Dermis blood vessel endothelial cell (primary cell): ENCODE measurements at places on chromosomes 12 and 14. TPM values are rescaled to one million over a fixed set of nuclear protein-coding genes. Genes with fewer than 3 reads are reported as not detected.

The WSCD2 gene
- not detected in 2 replicates for total RNA-seq

DNA sequence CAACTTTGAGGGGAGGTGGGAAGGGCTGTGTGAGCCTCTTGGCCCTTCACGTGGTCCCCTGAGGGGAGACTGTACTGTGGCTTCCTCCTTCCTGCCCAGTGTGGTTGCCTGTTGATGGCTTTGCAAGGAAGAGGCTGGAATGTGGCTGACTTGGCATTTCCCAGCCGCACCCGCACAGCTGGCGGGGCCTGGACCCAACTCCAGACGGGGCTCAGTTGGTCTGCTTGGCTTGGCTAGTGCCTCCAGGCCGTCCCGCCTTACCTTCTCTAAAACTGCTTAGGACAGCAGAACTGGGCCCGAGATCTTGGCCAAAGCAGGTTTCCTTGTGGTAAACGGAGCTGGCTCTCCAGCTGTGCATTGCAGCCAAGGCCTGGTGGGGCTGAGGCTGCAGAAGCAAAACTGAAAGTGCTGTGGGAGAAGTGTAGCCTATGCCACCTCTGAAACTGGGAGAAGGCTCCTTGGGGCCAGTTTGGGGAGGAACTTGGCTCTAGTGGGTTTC, 139.5 kb downstream of the SMOC1 start:
- no peak for DNase-seq

DNA sequence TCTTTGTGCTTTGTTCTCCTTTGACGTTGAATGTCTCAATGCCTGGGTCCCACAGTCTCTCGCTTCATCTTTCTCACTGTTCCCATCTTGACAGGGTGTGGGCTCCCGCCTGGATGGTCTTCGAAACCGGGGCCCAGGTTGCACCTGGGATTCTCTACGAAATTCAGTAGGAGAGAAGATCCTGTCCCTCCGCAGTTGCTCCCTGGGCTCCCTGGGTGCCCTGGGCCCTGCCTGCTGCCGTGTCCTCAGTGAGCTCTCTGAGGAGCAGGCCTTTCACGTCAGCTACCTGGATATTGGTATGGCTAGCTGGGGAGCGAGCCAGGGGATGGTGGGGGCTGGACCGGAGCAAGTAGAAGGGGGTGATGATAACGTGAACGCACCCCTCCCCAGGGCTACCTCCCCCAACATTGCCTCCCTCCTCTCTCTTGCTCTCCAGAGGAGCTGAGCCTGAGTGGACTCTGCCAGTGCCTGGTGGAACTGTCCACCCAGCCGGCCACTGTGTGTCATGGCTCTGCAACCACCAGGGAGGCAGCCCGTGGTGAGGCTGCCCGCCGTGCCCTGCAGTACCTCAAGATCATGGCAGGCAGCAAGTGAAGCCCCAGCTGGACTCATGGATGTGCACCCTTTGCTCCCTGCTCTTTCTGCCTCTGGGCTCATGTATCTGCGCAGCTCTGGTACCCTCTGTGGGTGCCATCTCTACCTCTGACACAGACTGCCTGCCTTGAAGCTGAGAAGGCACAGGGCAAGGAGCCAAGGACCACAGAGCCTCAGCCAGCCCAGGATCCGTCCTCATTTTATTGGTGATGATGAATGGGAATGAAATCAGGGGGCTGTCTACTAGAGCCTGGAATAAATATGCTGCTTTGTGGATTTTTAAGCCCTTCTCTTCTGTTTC, 1.5 kb downstream of the NPFF start:
- no peak for DNase-seq

- DNase-seq: no peak
Observed at GRCh38 chr12:130308393-130308792, 29.3 kb upstream of the PIWIL1 start.

DNA sequence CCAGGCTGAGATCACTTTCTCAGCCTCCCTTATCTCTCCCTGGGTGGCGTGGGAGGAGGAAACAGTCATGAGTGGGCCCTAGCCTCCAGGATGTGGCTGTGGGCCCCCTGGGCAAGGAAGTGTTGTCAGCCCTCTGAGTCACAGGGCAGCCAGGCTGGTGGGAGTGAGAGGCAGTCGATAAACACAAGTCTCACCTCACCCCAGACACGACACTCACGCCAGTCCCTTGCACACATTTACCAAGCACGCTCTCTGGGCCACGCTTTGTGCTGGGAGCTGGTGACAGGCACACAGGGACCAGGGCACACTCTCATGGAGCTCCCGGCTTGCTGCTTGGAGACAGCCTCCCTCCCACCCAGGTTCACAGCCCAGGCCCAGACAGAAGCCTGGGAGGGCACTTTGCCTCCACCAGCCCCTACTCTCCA, 1.9 kb upstream of the KRT79 start:
- peak; percentile 55 for DNase-seq

DNA sequence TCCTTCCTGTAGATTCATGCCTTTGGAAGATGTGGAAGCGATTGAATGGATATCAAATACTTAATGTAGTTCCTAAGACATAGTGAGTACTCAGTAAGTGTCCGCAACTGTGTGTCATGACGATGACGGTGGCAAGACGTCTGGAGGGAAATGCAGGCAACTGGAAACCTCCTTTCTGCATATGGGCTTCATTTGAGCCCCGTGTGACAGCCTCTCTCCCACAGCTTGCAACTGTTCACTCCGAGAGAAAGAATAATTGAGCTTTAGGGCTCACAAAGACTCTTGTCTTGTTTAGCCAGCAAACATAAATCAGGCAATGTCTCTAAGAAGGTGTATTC, 6.9 kb downstream of the CFAP251 start:
- DNase-seq: peak; percentile 42

DNA sequence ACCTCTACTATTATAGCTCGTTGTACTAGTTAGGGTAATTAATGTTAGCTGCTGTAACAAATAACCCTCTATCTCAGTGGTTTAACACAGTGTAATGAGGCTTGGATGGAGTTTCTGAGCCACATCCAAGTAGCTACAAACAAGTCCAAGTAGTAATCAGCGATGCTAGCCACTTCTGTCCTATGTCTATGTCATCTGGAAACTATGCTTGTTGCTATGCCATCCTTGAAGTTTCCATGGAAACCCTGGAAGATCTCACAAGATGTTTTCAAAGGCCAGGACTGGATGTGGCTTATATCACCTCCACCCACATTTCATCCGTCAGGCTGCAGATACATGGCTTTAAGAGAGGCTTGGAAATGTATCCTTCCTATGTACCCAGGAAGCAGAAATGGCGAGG, 422.1 kb downstream of the AACS start:
- no peak for DNase-seq

The TAS2R13 gene
- total RNA-seq: 0.84 and 1.0 TPM in 2 replicates

DNA sequence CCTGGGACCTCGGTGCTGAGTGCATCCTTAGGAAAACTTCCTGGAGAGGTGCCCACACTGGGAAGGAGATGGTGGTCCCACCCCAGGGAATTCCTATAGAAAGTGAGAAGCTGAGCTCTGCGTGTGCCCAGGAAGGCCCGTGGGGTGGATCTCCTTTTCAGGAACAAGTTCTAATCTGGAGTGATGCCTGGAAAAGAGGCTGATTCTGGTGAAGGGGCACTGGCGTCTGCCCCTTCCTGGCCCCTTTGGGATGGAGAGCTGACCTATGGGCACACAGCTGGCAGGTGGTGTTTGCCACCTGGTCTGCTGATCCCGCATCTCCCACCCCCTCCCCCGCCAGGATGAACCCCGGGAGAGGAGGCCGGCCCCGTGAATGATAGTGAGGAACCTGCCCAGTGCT, 142.0 kb upstream of the RTL1 start:
- DNase-seq: no peak

GRCh38 chr12:571795-572531, 91.3 kb downstream of the NINJ2 start:
- peak; percentile 11 for DNase-seq
